ENCODE measurements at places on chromosomes 7 and 10.

- no peak for DNase-seq
Measured at GRCh38 chr10:6071181-6072175, 9.3 kb upstream of the IL2RA start.

GRCh38 chr10:2953495-2953894, 113.9 kb upstream of the PFKP start:
- DNase-seq = no peak

DNA sequence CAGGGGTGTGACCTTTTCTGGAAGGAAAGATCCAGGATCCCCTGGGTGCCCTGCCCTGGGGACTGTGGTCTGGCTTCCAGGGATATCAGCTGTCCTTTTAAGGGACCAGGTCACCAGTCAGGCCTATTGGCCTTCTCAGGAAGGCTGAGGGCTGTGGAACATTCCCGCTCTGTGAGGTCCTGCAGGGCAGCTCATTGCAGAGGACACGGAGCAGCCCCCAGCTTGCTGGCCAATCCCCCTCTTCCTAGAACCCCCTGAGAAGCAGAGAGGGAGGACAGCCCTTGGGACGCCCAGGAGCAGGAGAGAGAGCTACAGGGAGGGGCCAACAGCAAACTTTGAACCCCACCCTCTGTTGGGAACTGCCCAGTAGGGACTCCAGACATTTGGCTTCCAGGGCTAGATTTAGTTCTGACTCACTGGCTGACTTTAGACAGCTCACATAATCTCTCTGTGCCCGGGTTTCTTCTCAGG, 67.9 kb upstream of the COL13A1 start:
- no peak for DNase-seq

- no peak for DNase-seq
Measured at GRCh38 chr7:38743899-38744298, 112.7 kb upstream of the AMPH start.

DNA sequence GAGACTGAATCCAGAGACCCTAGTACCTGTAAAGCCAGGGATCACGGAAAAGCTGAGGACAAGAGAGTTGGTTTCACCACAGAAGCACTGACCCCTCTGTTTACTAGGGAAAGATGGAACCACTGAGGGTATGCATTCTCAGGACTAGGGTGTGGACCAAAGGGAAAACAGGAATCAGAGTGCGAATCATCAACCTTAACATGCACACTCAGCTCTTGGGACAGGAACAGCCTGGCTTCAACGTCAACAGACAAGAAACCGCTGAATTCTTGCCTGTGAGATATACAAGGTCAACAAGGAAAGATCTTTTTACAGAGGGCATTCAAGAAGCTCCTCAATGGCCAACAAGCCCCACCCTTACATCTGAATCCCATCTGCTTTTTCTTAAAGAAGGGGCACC, 14.9 kb downstream of the TNRC18 start:
- DNase-seq = no peak

DNA sequence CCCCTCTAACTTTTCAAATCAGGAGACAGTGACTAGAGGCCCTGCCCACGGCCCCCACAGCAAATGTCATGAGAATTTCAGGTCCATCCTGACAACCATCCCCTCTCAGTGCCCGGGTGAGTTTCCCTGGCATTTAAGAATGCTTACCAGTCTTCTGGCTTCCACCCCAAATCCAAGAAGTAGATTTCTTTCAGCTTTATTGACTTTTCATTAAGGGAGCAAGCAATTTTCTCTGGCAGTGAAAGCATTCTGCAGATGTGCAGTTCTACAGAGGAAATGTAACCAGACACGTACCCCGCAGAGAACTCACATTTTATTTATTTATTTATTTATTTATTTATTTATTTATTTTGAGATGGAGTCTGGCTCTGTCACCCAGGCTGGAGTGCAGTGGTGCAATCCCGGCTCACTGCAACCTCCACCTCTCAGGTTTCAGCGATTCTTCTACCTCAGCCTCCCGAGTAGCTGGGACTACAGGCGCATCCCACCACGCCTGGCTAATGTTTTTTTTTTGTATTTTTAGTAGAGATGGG, 120.9 kb upstream of the KCTD7 start:
- DNase-seq = no peak

DNA sequence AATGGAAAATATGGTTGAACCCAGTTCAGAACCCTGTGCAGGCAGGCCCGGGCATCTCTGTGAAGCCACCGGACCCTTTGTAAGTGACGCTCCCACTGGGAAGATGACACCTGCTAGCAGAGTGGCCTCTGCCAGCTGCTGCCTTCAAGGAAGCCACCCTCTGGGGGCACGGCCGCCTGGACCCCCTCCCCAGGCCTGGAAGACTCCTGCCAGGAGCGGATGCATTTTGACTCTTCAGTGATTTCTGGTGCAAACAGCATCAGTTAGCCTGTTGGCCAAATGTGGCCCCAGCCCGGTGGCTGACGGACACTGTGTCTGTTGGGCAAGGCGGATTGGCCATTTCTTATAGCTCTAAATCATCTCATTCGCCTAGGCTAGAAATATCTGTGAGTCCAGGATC, 514.1 kb upstream of the FOXK1 start:
- no peak for DNase-seq

DNA sequence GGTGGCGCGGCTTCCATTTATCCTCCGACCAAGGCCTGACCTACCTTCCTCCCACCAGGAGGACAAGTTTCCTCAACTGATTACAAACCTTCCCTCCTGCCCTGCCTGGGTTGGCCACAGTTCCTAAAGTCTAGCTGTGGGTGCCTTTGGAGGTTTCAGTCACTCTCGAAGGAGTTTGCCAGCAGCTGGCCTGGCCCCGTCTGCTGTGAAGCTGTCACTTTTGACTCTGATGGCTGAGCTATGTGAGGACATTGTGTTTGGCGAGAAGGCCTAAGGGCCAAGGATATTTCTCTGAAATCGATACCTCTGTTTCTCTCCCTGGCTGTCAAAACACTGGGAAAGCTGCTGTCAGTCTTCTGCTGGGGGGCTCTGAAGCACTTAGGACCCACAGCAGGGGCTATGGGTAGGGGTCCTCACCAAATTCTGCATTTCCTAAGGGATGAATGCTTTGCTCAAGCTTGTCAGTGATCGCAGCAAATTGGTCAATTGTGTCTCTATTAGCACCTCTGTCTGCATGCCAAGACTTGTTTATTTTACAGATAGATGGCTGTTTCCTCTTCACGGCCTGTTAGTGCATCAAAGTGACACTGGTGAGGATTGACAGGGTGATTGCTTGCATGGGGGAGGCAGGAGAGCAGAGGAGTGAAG, 31.9 kb upstream of the SAMD8 start:
- no peak for DNase-seq

GRCh38 chr7:8384901-8385300, 48.5 kb upstream of the NXPH1 start:
- DNase-seq = no peak

- no peak for DNase-seq
Measured at GRCh38 chr7:47685712-47686376, 103.9 kb upstream of the TNS3 start.

GRCh38 chr7:155071121-155071651, 1.1 kb downstream of the HTR5A start:
- DNase-seq = no peak

GRCh38 chr10:128300290-128300824, 174.1 kb upstream of the MKI67 start:
- no peak for DNase-seq

- no peak for DNase-seq
Measured at GRCh38 chr10:116287906-116288501, 15.0 kb upstream of the GFRA1 start.

DNA sequence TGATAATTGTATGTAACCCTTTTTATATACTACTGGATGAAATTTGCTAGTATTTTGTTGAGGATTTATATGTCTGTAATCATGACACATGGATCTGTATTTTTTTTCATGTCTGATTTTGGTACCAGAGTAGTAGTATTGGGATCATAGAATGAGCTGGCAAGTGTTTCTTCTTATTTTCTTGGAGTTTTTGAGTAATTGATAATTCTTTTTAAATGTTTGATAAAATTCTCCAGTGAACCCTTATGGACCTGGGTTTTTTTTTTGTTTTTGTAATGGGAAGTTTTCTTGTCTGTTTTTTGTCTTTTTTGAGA, 28.4 kb downstream of the ZNF33A start:
- no peak for DNase-seq

GRCh38 chr10:22459496-22459895, 114.2 kb downstream of the SPAG6 start:
- DNase-seq = no peak

- DNase-seq = no peak
Measured at GRCh38 chr7:12291870-12292269, 80.8 kb downstream of the TMEM106B start.

DNA sequence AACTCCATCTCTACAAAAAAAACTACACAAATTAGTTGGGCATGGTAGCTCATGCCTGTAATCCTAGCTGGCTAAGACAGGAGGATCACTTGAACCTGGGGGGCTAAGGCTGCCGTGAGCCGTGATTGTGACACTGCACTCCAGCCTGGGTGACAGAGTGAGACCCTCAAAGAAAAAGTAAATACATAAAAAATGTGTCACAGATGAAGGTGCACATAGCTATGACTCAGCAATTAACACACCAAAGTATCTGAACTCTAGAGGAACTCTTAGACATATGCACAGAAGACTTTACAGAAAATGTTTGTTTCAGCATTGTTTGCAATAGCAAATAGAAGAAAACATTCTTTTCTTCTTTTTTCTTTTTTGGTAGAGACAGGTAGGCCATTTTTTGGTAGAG, 8.3 kb downstream of the C10orf62 start:
- DNase-seq = no peak

DNA sequence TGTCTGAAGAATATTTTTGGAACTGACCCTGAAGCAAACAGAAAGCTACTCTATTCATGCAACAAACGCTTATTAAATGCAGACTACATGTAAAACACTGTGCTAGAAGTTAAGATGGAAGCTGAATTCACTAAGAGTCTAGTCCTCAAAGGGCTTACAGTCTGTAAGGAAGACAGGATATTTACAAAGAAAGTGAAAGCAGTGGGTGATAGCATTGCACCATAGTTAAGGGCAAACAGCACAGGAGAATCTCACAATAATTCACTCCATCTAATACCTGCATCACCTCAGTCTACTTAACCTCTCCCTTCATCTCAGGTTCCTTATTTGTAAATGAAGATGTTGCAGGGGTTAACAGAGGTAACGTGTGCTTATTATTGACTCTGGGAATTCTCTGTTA, 360.0 kb upstream of the AOAH start:
- DNase-seq = no peak

DNA sequence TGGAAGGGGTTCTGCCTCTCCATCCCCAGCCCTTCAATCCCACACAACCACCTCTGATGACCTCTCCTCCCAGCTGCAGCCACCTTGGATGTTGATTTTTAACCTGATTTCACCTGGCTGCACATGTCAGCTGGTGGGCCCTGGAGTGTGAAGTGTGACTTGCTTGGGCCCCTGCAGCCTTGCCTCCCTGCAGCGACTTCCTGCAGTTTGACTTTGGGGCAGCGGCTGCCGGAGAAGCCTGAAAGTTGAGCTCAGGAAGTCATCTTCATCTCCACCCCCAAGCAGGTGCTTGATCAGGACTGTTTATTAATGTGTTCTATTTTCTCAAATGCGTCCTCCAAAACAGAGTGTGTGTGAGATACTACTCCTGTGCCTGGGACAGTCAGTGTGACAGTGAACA, 675.2 kb upstream of the GALNT17 start:
- DNase-seq = no peak

- DNase-seq = no peak
Measured at GRCh38 chr7:85014936-85015660, 171.8 kb downstream of the SEMA3D start.

Measured in stimulated activated CD4-positive, alpha-beta T cell treated with anti-CD3 and anti-CD28 coated beads, TNF-alpha, amount 100 ng/mL, for 1 hour (primary cell).